NCI-H187 treated with DMSO at 0.1 percent for 48 hours (cell line): ENCODE measurements at places on chromosomes 13 and 19.

DNA sequence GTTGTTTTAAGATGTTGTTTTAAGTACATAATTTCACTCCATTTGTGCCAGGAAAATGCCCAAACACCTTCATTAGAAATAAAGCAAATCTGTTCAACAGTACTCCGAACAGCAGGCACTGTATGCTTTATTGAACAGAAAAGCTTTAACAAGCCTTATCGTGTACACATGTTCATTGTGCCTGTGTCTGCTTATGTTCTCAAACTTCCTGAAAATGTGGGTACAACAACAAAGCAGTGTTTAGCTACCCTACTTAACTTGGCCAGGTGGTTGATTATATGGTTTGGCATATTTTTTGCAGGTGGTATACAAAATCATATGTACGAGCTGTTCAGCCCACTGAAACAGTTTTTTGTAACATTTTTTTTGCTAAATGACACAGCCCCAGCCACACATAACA is 718.0 kb downstream of the DACH1 start:
- no peak for DNase-seq

GRCh38 chr13:50512474-50513299 is 330.8 kb downstream of the DLEU7 start:
- DNase-seq: no peak

- no peak for DNase-seq
Measured at GRCh38 chr13:43725460-43725859, 61.3 kb downstream of the ENOX1 start.

DNA sequence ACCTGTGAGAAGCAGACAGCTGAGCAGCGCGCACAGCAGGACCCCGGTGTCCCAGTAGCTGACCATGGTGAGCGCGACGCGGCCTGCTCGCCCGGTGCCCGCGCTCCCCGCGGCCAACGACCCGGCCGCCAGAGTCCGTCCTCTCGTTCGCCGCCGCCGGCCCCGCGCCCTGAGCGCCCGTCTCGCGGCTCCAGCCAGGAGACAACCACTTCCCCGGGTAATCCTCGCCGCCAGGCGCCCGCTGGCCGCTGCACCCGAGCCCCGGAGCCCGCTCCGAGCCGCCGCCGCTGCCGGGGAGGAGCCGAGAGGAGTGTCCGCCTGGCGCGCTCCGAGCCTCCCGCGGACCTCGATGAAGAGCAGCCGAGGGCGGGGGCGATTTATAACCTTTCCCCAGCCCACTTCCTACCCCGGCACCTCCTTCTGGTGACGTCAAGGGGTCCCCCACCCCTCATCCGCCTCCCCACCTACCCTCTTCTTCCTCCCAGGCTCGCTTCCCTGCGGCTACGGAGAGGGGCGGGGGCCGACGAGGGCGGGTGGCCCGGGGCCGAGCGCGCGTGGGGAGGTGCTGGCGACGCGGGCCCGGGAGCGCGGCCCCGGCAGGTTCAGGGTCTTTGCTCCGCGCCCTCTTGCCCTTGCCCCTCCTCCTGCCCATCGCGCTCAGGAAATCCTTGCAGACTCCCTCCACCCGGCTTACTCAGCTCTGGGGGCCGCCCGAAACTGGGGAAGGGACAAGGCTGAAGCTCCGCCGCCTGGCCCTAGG is at the start of gene FLT1:
FLT1 (minus strand) TSS at position 351 of the 760 bp plus-strand sequence; CDS start at position 66, 285 bp downstream.
- no peak for DNase-seq

DNA sequence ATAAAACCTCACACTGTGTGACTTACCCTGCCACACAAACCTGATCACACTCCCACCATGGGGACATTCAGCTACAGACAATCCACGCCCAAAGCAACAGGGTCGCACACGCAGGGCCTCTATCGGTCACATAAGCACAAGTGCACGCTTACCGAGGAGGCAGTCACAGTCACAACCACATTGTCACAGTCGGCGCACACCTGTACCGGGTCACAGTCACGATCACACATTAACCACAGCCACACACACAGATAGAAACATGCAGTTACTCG is 579 bp downstream of the ZNF566 start:
- DNase-seq: no peak

- DNase-seq: no peak
Measured at GRCh38 chr13:21231426-21231940, 55.0 kb downstream of the MRPL57 start.

GRCh38 chr13:87769445-87769844 is 98.3 kb downstream of the SLITRK5 start:
- DNase-seq: no peak

DNA sequence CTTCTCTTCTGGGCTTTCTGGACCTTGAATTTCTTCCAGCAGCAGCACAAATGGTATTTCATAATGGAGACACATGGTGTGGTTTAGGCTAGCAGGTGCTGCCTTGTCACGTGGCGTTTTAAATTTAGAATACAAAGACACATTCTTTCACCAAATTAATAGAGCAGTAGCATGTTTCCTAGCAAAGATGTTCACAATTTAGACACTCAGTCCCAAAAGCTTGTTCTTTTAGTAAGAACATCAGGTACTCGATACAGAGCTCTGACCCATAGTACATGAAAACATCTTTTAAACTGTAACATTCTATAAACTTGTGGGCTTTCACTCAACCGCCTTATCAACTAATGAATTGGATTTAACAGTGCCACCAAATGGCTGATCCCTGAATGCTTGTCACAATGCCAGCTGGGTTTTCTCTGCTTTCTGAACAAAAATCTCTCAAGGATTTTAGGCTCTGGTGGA is 290.1 kb downstream of the DCLK1 start:
- DNase-seq: no peak

- DNase-seq: no peak
Measured at GRCh38 chr19:40084948-40085347, 5.8 kb downstream of the ZNF780A start.

DNA sequence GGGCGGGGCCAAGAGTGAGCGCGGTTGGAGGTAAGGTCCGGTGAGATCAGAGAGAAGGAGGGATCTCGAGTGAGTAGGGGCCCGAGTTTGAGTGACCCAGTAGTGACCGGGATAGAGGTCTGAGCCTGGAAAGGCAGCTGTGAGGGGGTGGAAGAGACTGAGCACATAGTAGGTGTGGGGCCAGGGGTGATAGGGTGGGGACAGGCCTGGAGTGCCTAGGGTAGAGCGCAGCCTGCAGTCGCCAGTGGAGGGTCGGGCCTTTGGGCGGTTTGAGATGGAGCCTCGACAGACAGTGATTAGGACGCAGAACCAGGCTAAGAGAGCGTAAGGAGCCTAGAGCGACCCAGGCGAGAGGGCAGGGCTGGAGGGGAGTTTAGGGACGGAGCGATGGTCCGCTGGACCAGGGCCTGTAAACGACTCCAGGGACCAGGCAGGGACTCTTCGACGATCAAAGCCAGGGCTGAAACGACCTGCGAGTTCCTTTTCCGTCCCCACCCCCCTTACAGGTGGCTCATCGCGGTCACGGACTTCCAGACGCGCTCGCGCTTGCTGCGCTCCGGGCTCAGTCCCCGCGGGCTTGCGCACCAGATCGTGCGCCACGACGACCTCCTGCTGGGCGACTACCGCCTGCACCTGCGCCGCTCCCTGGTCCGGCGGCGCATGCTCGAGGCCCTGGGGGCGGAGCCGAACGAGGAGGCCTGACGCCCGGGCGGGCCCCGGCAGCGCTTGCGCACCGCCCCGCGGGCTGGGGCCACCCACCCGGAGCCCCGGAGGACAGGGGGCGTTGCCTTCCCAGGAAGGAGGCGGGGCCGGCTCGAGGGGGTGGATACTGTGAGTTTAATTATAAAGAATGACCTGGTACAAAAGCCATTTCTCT is 9.4 kb downstream of the C19orf81 start:
- DNase-seq: no peak

DNA sequence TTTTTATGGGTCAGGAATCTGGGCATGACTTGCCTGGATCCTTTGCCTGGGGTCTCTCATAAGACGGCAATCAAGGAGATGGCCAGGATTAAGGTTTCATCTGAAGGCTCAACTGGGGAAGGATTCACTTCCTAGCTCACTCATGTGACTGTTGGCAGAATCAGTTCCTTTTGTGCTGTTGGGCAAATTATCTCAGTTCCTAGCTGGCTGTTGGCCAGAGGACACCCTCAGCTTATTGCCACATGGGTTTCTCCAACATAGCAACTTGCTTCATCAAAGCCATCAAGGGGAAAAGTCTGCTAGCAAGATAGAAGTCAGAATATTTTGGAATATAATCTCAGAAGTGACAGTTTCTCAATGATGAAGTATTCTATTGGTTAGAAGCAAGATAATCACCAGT is 12.2 kb upstream of the EVI5L start:
- no peak for DNase-seq

DNA sequence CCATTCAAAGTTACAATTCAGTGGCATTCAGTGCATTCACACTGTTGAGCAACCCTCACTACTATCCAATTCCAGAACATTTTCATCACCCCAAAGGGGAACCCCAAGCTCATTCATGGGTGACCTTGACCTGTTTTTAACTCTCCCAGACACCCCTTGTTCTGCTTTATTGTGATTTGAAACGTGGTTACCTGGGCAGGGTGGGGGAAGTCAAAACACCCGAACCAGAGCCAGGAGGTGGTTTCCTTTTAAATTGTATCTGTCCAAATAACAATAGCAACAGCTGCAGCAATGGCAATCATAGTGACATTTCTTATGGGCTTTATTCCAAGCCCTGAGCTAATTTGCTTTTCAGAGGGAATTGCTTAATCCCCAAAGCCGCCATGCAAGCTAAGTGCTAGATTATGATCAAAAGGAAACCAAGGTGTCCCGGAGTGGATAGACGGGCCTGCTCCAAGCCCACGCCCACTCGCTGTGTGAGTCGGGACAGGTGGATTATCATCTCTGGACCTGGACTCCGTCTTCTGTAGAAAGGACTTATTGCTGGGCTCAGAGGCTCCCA is 6.1 kb downstream of the PTGIR start:
- DNase-seq: no peak

GRCh38 chr19:35903550-35904179 is 1.3 kb downstream of the HCST start:
- no peak for DNase-seq
